Panc1 (cell line): ENCODE measurements at places on chromosomes 16 and 17.

DNA sequence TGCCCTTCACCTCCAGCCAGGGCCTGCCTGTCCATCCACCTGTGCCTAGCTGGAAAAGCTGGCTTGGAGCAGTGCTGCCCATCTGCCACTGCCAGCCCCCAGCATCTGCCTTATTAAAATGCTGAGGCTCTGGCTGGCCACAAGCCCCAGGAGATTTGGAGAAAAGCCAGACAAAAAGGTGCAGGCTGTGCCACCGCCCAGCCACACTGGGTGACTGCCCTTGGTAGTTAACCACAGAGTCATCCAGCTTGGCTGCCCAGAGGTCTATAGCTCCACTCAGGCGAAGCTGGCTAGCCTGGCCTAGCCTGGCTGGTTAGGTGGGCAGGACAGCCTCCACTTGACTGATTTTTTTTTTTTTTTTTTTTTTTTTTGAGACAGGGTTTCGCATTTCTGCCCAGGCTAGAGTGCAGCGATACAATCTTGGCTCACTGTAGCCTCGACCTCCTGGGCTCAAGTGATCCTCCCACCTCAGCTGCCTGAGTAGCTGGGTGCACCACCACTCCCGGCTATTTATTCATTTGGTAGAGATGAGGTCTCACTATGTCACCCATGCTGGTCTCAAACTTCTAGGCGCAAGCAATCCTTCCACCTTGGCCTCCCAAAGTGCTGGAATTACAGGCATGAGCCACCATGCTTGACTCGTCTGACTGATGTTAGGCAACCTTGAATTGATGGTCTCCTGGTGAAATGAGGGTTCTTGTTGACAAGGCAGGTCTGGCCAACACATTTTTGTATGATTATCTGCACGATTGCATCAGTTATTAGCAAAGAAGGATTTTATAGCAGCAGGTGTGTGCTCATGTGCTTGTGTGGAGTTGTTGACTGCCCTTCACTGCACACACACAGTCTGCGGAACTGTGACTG is 103.8 kb downstream of the RAB11FIP4 start:
- no peak for DNase-seq

- no peak for DNase-seq
Measured at GRCh38 chr17:8022360-8023003, 16.4 kb upstream of the ALOX15B start.

DNA sequence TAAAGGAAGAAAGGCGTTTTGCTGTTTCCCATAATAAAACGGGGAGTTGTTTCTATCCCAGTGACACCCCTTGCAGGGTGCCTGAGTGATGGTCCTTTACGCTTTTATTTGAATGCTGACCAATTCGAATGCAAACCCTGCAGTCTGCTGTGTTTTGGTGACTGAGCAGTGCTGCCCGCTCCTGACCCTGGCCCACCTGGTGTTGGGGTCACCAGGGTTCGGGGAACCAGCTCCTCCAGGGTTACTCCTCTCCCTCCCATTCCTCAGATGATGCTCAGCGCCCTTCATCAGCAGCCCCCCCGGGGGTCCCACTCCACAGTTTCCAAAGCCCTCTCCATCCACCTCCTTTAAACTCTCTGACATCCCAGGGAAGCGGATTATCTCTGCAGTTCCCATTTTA is 6.0 kb downstream of the CA4 start:
- DNase-seq: no peak

DNA sequence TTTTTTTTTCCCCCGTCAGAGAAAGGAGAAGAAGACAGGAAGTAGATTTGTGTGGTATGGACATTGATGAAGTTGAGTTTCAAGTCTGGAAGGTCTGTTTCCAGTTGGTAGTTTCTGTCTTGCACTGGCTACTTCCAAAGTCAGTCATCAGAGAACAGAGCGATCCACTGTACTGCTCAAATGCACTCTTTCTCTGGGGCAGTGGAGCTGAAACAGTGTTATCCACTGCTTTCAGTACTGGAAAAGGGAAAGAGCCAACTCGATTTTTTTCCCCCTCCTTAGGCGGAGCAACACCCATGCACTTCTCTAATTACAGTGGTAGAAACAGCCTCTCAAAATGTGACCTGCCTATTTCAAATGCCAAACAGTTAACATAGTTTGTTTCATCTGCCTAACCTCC is 7.4 kb downstream of the PRKCA start:
- DNase-seq: no peak

GRCh38 chr16:89383095-89384003 is 107.0 kb downstream of the ANKRD11 start:
- DNase-seq: no peak

DNA sequence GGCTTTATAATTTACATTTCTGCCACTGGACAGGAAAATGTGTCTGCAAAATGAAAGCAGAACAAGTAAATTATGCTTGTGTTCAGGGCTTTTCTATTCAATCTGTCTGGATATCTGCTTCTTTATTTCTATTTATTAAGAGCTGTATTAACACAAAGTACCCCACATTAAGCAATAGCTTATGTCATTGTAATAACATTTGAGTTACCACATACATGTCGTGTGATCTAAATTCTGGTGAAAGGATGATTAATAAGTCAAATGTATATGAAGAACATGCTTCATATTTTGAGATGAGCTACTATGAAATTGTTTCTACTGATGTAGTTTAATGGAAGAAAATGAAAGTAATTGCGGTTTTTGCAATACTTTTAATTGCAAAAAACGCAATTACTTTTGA is 238.2 kb downstream of the KCNJ2 start:
- DNase-seq: no peak

GRCh38 chr17:2214929-2215615 is 88.5 kb downstream of the SMG6 start:
- no peak for DNase-seq

- no peak for DNase-seq
Measured at GRCh38 chr17:79160980-79161636, 86.5 kb downstream of the ENGASE start.

DNA sequence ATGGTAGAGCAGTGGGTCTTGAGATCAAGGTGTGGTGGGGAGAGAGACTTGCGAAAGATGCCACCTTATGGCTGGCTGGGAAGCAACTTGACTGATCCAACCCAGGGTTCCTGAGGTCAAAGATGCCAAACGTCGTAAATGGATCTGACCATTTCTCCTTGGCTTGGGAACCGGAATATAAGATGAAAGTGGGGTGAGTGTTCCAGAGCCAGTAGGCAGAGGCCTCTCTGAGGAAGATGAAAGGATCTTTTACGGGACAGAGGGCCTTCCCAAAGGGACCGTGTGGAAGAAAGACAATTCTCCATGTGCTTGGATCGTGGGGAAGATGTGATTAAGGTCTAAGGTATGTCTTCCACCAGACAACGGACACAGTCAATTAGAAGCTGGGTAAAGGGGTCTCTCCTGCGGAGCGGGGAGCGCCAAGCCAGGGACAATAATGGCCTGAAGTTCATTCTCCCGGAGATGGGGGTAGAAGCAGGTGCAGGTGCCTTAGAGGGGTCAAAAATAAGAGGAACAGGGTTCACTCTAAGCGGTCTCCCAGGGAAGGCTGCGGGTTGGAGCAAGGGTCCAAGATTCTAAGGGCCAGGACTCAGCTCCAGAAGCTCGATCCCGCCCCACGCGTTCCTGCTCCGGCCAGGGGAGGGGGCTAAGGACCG is 800 bp downstream of the FXR2 start:
- no peak for DNase-seq

- no peak for DNase-seq
Measured at GRCh38 chr16:18932243-18932987, 6.2 kb upstream of the SMG1 start.

DNA sequence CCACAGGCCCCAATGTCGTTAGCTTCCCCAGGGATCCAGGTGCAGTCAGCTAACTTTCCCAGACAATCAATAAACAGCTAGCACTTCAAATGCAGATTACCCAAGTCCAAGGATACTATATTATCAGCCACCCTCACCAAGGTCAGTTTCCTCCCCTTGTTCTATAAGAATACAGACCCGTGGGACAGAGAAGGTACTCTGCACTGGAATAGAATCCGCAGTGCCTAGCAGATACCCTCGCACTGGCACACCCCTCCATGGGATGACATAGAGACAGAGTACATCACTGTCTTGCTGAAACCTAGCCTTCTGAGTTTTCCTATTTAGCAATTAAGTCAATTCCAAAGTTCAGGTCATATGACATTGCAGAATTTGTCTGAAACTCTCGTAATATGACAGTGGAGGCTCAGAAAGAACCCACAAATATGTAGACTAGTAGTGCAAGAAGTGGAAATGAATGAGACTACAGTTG is 40.0 kb upstream of the ABCA10 start:
- no peak for DNase-seq

DNA sequence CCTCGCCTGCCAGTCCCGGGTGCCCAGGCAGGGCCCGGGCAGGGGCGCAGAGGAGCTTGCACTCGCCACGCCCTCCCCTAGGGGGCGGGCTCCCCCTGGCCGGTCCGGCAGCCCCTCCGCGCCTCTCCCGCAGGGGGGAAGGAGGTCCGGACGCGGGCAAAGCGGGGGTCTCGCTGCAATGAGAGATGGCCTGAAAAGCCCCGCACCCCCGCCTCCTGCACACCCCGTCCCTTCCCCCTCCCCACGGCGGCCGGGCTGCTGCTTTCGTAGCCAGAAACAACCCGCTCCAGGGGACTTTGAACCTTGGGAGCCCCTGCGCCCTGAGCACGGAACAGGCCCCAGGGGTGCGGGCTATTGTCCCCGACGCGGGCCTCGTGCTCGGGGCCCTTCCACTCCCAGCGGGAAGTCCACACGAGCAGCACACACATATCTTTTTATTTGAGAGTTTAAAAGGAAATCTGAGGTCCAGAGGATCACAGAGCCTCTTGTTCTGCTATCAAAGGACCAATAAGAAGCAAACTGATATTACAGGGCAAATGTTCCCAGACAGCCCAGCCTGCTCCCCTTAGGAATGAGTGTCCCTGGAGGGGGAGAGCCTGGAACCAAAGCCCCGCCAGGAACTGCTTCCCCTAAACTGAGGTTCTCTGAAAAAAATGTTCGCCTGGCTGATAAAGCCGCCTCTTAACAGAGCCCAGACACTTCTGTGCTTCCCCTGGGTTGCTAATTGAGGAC is 5.8 kb upstream of the CBX4 start:
- no peak for DNase-seq

DNA sequence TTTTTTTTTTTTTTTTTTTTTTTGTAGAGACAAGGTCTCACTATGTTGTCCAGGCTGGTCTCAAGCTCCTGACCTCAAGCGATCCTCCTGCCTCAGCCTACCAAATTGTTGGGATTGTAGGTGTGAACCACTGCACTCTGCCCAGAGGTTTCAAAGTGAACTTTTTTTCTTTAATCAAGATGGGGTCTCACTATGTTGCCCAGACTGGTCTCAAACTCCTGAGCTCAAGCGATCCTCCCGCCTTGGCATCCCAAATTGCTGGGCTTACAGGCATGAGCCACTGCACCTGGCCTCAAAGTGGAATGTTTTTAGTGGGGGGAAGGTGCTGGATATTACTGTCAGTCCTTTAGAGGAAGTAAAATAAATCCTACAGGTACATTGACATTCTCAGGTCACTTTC is 12.0 kb upstream of the CEP20 start:
- no peak for DNase-seq

- DNase-seq: no peak
Measured at GRCh38 chr17:39080421-39081078, 70.9 kb downstream of the PLXDC1 start.
